ENCODE measurements at places on chromosomes 1 and 21. TPM values are rescaled to one million over a fixed set of nuclear protein-coding genes. Genes with fewer than 3 reads are reported as not detected.
A peak's percentile ranks its signal among the peaks of the same experiment; 100 is the strongest.

GRCh38 chr1:72141875-72142274, 140.5 kb downstream of the NEGR1 start:
- no peak for DNase-seq

DNA sequence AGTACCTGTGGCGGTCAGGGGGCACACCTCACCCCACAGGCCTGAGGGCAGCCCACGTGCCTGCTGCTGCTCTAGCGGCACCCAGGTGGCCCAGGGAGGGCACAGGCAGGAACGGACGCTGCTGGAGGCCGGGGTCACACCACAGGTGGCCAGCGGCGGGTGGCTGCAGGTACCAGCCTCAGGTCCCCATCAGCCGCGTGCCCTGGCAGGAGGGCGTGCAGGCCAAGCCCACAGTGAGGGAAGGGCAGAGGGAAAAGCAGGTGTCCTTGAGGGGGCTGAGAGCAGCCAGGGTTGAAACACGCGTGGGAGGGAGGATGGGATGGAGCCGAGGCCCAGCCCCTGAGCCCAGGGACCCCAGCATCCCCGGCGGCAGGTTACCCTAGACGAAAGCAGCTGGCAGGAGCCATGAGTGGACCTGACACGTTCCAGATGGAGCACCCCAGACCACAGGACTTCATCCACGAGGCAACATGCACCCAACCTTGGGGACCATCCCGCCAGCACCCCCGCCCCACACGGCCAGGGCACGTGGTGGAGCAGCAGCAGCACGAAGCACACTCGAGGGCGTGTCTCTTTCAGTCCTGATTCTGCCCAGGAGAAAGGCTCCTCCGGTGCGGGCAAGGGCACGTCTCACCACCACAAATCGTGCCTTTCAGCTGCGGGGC, 3.7 kb downstream of the SLC19A1 start:
- DNase-seq = no peak

FMO4 gene
- 3.0 TPM for polyA plus RNA-seq

DNA sequence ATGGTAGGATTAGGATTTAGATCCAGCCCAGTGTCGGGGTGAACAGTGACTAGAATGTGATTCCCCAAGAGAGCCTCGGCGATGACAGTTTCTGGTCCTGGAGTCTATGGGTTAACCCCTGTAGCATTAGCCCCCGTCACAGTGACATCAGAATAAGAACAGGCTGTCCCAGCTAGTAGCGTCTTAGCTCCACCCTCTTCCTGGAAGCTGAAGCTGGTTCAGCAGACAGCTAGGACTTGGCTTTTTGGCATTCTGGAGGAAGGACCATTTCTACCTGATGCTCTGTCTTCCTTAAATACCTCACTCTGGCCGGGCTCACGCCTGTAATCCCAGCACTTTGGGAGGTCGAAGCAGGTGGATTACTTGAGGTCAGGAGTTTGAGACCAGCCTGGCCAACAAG, 5.0 kb downstream of the NDUFS2 start:
- no peak for DNase-seq

CDC20 gene
- polyA plus RNA-seq = 0.14 TPM

MAN1C1 gene
- 10.4 TPM for polyA plus RNA-seq

DNA sequence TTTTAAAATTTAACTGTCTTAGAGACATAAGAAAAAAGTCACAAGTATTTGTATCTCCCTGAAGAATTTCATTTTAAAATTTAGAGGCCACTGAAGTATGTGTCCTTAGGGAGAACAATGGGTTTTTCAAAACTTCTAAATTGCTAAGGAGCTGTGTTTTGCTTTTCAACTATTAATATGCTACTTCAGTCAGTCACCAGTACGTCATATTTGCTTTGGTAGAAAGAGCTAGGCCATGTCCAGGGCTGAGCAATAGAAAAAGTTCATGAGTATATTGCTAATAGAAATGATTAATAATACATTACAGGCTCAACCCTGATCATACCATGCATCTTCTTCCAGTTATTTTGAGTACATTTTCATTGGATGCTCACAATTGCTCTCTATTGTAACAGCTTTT, 1.7 kb upstream of the SGIP1 start:
- DNase-seq = no peak

CD1D gene
- 0.08 TPM for polyA plus RNA-seq

DNA sequence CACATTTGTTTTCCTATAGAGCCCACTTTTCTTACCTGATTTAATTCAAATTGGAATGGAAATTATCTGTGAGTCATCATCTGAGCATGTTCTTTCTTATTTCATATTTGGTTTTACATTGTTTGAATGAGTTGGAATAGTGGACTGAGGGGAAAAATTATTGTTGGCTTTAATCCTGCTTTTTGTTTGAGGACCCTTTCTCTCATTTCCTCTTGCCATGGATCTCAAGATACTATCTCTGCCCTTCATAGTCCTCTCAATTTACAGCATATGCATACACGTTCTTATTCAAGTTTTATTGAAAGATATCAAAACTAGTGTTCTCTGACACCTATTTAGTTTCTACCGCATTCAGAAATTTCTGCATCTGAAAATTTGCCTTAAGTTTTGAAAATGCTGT, 5.1 kb downstream of the KCNK2 start:
- DNase-seq = no peak

- DNase-seq = no peak
Observed at GRCh38 chr1:20166051-20166450, 19.8 kb upstream of the UBXN10 start.

DNA sequence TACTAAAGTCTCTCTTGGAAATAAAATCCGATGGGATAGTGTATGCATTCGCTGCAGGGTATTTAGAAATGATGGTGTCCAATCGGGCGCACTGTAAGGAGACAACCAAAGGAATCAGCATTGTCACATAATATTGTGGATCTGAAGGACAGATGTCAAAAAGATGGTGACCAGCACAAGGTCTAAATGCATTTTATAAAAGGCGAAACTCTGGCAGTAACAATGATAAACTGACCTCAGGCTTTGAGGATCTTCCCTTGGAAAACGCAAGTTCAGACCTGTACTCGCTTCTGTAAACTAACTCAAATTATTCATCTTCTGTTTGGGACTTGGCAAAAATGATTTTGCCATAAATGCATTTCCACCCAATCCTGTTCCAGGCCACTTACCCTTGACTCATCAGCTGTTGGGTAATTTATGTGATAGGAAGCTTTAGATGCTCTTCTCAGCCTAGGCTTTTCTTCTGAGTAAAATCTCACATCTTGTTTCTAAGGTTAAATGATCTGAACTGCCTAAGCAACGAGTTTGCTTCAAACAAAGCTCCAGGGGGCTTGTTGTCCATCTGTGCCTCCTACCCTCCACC, 33.8 kb downstream of the STPG1 start:
- DNase-seq = no peak

- DNase-seq = no peak
Observed at GRCh38 chr1:150813028-150813707, 5.1 kb upstream of the CTSK start.

DNA sequence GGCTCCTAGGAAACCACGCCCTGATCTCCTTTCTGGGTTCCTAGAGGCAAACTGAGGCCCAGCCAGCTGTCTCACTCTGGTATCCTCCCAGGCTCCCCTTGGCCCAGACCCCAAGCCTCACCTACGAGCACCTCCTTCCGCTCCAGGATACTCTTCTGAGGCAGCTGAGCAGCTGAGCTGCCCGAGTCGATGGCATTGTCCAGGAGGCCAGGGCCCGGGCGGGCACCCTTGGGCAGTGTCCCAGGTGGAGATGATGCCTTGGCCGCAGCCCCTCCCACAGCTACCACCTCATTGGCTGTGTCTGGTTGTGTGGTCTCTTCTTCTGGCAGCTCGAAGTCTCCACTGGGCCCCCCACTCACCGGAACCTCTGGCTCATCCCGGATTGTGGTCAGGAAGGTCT, 34.4 kb downstream of the SDC3 start:
- no peak for DNase-seq

LYPD8 gene
- polyA plus RNA-seq = not detected

GRCh38 chr21:38367646-38368045, 110.9 kb downstream of the KCNJ15 start:
- no peak for DNase-seq

MEGF6 gene
- 7.1 TPM for polyA plus RNA-seq

SLC19A1 gene
- polyA plus RNA-seq = 7.4 TPM

DNA sequence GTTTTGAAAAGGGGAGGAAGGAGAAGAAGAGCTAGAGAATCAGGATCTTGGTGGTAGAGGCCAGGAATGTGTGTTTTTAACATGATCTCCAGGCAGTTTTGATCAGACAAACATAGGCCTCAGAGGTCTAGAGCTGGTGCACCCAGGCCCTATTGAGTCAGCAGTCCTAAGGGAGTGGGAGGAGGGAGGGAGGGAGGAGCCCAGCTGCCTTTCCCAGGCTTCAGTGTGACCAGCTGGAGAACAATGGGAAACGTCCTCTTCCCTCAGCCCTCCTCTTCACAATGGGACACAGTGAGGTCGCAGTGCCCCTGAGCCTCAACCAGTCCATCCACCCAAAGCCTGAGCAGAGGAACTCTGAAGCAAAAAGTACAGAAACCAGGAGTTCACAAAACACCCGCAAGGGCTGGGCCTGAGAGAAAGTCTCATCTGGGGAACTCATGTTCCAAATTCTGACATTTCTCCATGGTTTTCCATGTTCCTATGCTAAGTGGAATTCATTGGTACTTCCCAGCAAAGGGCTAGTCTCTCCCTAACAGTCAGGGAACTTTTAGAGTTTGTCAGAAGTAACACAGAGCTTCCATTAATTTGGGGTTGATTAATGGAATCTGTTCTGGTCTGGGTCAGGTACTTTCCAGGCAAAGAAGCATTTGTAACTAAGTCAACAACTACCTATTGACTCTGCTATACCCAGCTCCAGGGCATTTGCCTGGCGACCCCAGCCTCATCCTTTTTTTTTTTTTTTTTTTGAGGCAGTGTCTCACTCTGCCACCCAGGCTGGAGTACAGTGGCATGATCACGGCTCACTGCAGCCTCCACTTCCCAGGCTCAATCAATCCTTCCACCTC, 37.5 kb downstream of the ELAPOR1 start:
- no peak for DNase-seq

TRNP1 gene
- not detected for polyA plus RNA-seq

C1orf116 gene
- polyA plus RNA-seq = not detected

GRCh38 chr1:54413295-54413694, 7.1 kb upstream of the SSBP3 start:
- no peak for DNase-seq

AMY1A gene
- polyA plus RNA-seq = not detected

S100A7 gene
- polyA plus RNA-seq = not detected

- no peak for DNase-seq
Observed at GRCh38 chr1:183551924-183552323, 38.3 kb downstream of the NCF2 start.

DNA sequence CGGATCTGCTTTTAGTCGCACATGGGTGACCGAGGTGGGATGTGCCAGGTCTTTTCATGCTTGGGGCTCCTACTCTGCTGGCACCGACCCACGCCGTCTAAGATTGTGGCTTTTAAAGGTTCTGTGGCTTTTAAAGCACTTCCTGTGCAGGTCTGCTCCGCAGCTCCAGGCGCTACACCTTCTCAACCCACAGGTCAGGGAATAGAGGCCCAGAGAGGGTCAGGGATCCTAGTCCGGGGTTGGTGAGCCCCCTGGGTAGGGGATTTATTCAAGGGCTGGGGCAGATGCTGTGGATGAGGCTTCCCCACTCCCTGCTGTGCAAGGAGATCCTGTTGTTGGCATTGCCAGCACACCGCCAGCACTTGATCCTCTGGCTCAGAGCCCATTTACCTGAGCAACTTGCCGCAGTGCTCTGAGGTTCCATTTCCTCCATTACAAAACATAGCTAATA, 212.8 kb upstream of the RAB4A start:
- DNase-seq = peak; percentile 70

- DNase-seq = no peak
Observed at GRCh38 chr1:32045772-32046171, 27.0 kb upstream of the TMEM39B start.

DNA sequence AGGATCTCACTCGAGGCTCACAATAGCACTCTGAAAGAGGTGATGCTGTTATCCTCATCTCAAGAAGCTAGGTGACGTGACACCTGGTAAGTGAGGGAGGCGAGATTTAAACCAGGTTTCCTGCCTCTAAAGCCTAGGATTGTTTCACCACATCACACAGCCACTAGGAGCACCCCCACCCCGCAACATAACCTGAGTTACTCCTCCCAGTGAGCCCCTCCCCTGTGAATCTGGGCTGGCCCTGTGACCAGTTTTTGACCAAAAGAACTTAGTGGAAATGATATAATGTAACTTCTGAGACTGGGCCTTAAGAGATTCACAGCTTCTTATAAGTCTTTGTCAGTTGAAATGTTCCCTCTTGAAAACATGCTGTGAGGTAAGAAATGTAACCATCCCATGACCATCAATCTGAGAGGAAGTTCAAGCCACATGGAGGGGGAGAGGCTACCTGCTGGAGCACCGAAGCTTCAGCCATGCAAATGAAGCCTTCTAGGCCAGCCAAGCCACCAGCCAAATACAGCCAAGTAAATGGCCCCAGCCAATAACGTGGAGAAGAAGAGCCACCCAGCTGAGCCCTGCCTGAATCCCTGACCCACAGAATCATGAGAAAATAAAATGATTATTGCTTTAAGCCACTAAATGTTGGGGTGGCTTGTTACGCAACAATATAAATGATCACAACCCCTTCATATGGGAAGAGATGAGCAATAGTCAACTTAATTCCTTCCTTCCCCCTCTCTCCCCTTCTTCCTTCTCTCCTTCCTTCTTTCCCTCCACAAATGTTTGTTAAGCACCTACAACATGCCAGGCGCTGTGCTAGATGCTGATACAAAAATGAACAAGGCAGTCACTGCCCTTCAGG, 61.0 kb upstream of the FAM20B start:
- DNase-seq = no peak

- no peak for DNase-seq
Observed at GRCh38 chr1:226948996-226949395, 8.9 kb downstream of the COQ8A start.

Data from CD4-positive, alpha-beta memory T cell (primary cell).